HuH-7.5 (cell line): ENCODE measurements at places on chromosomes 3 and 15.

DNA sequence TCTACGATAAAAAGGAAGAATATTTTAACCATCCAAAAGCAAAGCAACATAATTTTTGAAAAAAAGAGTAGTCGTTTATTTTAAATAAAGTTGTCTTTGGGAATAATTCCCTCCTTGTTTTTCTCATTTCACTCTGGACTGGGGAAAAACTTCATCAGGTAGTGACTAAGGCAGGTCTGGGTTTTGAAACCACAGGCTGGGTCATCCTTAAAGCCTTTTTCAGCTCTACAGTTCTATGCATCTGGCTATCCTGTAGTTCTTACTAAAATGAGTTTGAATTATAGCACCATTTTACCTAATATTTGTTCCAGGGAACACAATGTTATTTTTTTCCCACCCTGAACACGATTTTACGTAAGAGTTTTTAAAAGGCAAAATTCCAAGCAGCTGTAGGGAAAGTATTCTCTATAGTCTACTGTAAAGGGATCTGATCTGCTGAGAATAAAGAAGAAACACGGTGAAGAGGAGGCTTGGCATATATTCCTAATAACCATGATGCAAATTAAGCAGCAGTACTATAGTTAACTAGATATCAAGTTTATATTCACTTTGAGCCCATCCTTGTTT is 107.7 kb downstream of the OSBPL10 start:
- no peak for DNase-seq

GRCh38 chr15:78195735-78196201 is 38.6 kb downstream of the ACSBG1 start:
- DNase-seq = peak; percentile 91

- DNase-seq = no peak
Measured at GRCh38 chr3:116517308-116517707, 72.0 kb upstream of the LSAMP start.

- DNase-seq = no peak
Measured at GRCh38 chr15:100733101-100733842, 130.9 kb downstream of the ASB7 start.

- DNase-seq = no peak
Measured at GRCh38 chr3:111692593-111693552, 97.7 kb upstream of the ZBED2 start.

GRCh38 chr15:82548700-82549099 is 8.4 kb upstream of the RPS17 start:
- DNase-seq = no peak
